ENCODE measurements at places on chromosomes 6 and 20. TPM values are rescaled to one million over a fixed set of nuclear protein-coding genes. Genes with fewer than 3 reads are reported as not detected.

GRCh38 chr6:113860181-113860955 is 3.2 kb downstream of the MARCKS start:
- ATAC-seq: no peak

- ATAC-seq: no peak
Measured at GRCh38 chr20:14896569-14896968, 559.2 kb upstream of the FLRT3 start.

GRCh38 chr6:133244519-133244918 is 3.4 kb downstream of the EYA4 start:
- no peak for ATAC-seq

Gene PRL
- not detected for total RNA-seq
